ENCODE measurements at places on chromosomes 3 and 15.

DNA sequence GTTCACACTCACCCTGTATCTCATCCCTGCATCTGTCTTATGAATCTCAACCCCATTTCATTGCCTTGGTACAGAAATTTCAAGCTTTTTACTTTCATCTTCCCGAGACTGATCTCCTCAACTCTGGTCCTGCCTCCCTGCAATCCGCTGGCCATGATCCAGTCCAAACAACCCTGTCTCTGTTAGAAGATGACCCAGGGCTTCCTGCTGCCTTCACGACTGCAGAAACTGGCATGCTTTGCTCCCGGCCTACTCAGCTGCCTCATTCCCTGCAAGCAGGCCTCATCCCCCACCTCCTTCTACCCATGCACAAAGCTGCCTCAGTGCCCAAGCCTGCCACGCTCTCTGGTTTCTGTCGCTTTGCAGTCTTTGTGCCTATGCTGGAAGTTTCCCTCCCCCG, 12.4 kb downstream of the HES1 start:
- no peak overlapping the region for H3K27ac ChIP-seq
- H3K4me3 ChIP-seq, result no peak overlapping the region
- no peak for DNase-seq
- peaks cover 6% of the 10 kb centered on the region for H3K4me1 ChIP-seq

- no peaks in the 10 kb centered on the region for H3K4me1 ChIP-seq
- no peak overlapping the region for H3K4me3 ChIP-seq
- no peaks in the 10 kb centered on the region for H3K36me3 ChIP-seq
- H3K27me3 ChIP-seq, result no peaks in the 10 kb centered on the region
Measured at GRCh38 chr3:129845956-129846355, 47.6 kb downstream of the TMCC1 start.

DNA sequence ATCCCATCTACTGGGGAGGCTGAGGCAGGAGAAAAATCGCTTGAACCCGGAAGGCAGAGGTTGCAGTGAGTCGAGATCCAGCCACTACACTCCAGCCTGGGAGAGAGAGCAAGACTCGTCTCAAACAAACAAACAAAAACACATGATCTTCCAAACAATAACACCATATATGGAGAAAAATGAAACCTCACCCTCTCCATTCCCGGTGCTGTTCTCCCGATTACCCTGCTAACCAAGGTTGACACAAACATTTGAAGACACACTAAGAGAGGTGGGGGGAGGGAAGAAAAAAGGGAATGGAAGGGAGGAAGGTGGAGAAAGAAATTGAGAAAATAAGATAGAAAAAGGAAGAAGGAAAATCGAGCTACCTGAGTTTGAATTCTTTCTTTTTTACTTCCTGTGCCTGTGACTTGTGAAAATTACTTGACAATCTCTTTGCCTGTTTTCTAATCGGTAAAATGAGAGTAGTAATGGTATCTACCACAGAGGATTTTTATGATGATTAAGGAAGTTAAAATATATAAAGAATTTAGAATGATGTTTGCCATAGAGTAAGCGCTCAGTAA, 1.1 kb upstream of the PLSCR2 start:
- H3K27me3 ChIP-seq, result no peaks in the 10 kb centered on the region
- no peaks in the 10 kb centered on the region for H3K36me3 ChIP-seq
- DNase-seq, result no peak
- no peaks in the 10 kb centered on the region for H3K4me1 ChIP-seq

- no peaks in the 10 kb centered on the region for H3K36me3 ChIP-seq
- H3K27me3 ChIP-seq, result no peaks in the 10 kb centered on the region
- H3K4me1 ChIP-seq, result no peaks in the 10 kb centered on the region
- H3K4me3 ChIP-seq, result no peak overlapping the region
- H3K27ac ChIP-seq, result no peak overlapping the region
- DNase-seq, result no peak
Measured at GRCh38 chr3:191958980-191959671, 498.2 kb downstream of the PYDC2 start.

DNA sequence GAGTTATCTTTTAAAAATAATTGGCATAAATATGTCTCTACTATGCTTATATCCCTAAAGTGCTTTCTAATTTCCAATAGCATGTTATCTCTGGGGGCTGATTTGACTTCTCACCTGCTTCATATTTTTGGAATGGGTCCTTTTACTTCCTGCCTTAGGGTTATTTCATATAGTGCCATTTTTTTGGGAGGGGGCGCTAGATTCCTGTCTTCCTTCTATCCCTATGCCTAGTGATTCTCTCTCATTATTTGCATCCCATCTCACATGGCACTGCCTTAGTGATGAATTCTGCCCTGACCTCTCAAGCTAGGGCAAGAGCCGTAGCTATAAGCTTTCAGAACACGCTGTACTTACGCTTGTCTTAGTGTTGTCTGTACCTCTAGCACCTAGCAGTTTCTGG, 150.3 kb upstream of the SLITRK3 start:
- no peak overlapping the region for H3K27ac ChIP-seq
- H3K4me1 ChIP-seq, result no peaks in the 10 kb centered on the region
- no peak for DNase-seq
- H3K27me3 ChIP-seq, result no peaks in the 10 kb centered on the region

DNA sequence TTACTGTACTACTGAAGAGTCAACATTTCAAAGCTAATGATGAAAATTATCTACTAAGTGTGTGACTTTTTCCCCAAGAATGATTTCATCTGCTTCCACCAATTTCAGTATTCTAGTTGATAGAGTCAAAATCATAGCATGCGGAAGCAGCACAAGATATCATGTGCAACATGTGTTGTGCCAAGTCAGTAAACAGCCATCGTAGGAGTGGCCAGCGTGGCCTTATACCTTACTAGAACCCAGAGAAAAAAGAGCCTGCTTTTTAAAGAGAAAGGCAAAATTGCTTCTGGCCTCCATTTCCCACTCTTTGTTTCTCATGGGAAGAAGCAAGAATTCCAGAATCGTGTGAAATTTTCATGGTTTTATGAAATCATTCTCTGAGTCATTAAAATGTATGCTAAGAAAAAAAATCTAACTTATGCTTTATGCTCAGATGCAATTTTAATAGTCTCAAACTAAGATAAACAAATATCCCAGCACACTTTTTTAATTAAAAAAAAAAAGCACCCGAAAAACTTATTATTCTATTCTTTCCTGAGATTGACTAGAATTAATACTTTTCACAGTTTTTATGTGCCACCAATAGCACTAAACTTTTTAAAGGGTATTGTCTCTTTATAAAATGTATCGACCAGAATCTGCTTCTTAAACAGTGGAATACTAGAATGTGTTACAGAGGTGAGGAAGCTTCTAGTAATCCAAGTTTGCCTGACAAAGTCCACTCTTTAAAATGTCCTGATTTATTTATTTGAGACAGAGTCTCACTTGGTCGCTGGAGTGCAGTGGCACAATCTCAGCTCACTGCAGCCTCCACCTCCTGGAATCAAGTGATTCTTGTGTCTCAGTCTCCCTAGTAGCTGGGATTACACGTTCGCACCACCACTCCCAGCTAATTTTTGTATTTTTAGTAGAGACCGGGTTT, 87.3 kb downstream of the MBNL1 start:
- no peaks in the 10 kb centered on the region for H3K36me3 ChIP-seq
- H3K4me1 ChIP-seq, result peaks cover 15% of the 10 kb centered on the region
- DNase-seq, result no peak
- H3K27ac ChIP-seq, result no peak overlapping the region
- no peaks in the 10 kb centered on the region for H3K27me3 ChIP-seq
- no peak overlapping the region for H3K4me3 ChIP-seq

GRCh38 chr3:189338366-189338765, 166.6 kb downstream of the TPRG1 start:
- H3K36me3 ChIP-seq, result no peaks in the 10 kb centered on the region
- H3K27me3 ChIP-seq, result no peaks in the 10 kb centered on the region
- H3K4me3 ChIP-seq, result no peak overlapping the region
- no peaks in the 10 kb centered on the region for H3K4me1 ChIP-seq

- H3K36me3 ChIP-seq, result no peaks in the 10 kb centered on the region
- H3K27me3 ChIP-seq, result no peaks in the 10 kb centered on the region
- H3K4me1 ChIP-seq, result no peaks in the 10 kb centered on the region
- DNase-seq, result no peak
Measured at GRCh38 chr3:89889386-89889785, 782.0 kb downstream of the EPHA3 start.

DNA sequence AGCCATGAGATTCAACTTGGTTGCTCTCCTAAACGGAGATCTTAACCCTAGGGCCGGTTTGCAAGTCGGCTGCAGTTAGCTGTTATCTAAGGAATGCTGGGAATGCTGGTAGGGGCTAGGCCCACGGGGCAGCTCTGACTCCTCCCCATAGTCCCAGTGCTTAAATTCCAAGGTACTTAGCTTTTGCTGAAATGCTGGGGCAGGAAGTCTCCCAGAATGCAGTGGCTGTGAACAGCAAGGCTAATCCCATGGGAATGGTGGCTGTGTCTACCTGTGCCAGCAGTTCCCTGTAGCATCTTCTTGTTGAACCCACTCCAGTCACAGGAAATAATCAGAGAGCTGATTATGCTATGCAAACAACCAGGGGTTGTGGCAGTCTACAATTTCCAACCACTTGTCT, 102.5 kb upstream of the TJP1 start:
- H3K4me1 ChIP-seq, result peaks cover 10% of the 10 kb centered on the region
- H3K36me3 ChIP-seq, result no peaks in the 10 kb centered on the region
- peak overlapping the region; percentile 23 for H3K27ac ChIP-seq
- DNase-seq, result peak; percentile 76
- peak overlapping the region; percentile 5 for H3K4me3 ChIP-seq

DNA sequence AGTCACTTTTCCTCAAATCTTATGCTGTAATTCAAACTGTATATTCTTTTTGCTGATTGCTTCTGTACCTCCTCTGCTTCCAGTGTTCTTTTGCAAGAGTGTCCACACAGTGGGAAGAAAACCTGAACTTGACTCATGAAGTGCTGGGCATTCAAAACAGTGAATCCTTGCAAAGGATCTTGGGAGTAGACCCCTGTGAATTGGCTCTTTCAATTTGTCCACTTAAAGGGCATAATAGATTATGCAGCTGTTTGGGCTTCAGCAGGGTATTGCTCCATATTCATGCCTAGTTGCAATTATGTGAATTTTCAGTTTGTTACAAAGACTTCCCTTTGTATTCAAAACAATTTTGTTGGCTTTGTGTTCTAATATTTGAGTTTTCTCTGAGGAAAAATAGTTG, 11.4 kb downstream of the ZFAND6 start:
- no peak overlapping the region for H3K4me3 ChIP-seq
- peaks cover 7% of the 10 kb centered on the region for H3K4me1 ChIP-seq
- H3K27me3 ChIP-seq, result no peaks in the 10 kb centered on the region

- H3K27ac ChIP-seq, result no peak overlapping the region
- H3K4me3 ChIP-seq, result no peak overlapping the region
- H3K27me3 ChIP-seq, result no peaks in the 10 kb centered on the region
- no peak for DNase-seq
- H3K36me3 ChIP-seq, result no peaks in the 10 kb centered on the region
Measured at GRCh38 chr15:39376371-39376909, 204.4 kb upstream of the THBS1 start.
